ENCODE measurements at places on chromosomes 12 and 14. TPM values are rescaled to one million over a fixed set of nuclear protein-coding genes. Genes with fewer than 3 reads are reported as not detected.

GRCh38 chr12:108379823-108380222 lies 40.7 kb upstream of the CMKLR1 start:
- DNase-seq: no peak

DNA sequence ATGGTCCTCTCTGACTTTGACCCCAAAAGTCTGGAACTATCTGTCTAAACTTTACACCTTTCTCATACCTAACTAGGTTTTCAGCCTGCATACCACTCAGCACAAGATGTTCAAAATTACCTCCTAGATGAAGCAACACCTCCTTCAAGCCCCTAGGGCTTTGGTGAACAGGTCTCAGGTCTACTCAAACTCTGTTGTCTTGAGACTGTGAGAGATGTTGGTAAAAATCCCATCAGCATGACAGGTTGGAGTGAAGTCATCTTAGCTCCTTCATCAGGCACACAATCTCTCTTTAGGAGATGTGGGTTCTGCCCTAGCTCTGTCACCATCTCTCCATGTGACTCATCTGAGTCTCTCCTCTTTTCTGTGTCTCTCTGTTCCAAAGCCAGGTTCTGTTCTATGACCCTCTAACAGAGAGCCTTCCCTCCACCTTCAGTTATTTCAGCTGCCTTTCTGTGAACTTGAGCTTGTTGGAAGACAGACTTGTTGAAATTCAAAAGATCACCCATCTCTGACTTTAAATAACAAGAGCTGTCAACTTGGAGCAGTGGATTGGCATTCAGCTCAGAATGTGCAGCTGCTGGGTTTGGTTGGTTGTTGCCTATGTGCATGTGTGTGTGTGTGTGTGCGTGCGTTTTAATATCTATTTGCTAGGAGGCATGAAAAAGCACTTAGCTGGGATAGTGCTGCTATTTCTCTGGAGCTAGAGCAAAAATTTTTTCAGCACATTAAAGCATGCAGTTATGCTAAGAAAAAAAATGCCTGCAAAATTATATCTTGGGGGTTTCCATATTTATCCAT lies 130.7 kb downstream of the CRACR2A start:
- no peak for DNase-seq

DNA sequence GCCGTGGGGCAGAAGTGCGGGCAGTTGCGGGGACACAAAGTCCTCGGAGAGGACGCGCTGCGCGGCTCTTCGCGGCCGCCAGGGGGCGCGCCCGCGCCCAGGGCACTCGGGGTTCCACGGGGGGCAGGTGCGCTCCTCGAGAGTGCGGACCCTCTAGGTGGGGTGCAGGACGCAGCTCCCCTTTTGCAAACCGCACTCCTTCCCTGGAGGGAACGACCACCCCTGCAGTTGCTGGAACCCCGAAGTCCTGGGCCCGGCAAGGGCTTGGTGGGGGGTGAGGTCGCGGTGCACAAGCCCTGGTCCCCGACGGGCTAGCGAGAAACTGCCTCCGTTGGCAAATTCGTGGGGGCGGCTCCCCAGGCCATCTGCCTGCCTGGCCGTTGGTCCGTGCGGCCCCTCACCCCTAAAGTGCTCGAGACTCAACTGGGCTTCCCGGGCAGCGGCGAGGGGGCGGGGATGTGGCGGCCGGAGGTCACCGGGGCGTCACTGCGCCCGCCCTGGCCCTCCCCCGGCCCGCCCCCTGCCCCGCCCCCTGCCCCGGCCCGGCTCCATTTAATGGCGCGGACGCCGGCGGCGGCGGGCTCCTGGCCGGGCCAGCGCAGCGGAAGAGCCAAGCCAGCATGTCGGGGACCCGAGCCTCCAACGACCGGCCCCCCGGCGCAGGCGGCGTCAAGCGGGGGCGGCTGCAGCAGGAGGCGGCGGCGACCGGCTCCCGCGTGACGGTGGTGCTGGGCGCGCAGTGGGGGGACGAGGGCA lies at the start of gene ADSS1:
Gene ADSS1 (plus strand): TSS at position 579 of the 756 bp plus-strand sequence. CDS start 42 bp downstream, at position 621.
- DNase-seq: no peak

DNA sequence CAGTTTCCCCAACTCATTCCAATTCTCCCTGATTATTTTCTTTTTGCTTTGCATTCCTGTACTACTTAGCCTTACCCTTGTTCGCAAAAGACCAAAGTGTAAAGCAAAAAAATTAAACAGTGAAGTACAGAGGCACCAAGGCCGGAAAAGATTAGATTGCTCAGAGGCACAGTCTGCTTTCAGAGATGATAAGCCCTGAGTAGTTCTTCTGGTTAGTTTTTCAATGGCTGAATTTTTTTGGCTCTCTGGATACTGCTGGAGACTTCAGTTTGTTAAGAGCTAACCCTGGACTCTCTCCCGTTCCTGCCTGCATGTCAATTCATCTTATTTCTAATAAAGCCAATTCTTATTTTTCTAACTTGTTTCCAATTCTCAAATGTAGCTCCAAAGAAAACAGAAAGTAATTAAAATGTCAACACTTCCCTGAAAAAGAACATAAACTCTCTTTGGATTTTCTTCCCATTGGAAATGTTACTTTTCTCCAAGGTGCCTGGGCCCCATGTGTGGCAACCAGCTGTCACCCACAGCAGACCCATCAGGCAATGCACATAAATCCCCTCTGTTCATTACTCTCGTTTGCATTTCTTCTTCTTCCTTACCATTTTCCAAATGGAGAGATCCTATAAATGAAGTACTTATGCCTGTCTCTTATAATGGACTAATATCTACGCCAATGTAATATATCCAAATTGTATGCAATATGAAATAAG lies 142.8 kb downstream of the BTG1 start:
- no peak for DNase-seq

GRCh38 chr14:68283378-68284123 lies 464.0 kb downstream of the RAD51B start:
- no peak for DNase-seq

DNA sequence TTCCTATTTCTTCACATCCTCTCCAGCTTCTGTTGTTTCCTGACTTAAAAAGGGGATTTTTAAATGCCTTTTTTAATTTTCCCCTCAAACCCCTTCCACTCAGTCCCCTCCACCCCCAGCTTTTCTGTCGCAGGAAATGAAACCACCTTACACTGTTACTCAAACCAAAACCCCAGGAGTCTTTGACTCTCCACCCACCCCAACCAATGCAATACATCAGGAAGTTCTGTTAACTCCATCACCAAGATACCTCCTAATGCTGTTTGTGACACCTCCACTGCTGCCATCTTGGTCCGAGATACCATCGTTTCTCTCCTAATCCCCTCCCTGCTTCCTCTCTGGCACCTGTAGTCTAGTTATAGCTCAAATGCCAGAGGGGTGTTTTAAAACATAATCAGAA lies 25.4 kb upstream of the CPM start:
- no peak for DNase-seq

DNA sequence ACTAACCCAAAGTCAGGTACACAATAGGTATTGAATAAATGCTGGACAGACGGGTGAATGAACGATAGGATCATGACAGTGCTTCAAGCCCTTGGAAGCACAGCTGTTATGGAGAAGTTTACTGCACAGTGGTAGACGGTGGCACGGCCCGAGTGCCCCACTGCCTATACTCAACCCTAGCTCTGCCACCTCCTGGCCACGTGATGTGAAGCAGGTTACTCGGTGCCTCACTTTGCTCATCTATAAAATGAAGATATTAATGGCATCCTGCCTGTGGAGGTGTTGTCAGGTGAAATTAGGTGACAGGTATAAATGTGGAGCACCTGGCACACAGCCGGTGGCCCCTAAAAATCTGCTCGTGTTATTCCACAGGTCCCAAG lies 5.8 kb downstream of the ASB2 start:
- no peak for DNase-seq

GRCh38 chr12:64566122-64566521 lies 44.2 kb upstream of the RASSF3 start:
- no peak for DNase-seq

Gene PIWIL1
- 0.27 TPM for total RNA-seq

Gene ZFHX2
- total RNA-seq: 2.6 TPM

Gene RD3L
- total RNA-seq: not detected

Gene HSPA2
- 12.0 TPM for total RNA-seq

DNA sequence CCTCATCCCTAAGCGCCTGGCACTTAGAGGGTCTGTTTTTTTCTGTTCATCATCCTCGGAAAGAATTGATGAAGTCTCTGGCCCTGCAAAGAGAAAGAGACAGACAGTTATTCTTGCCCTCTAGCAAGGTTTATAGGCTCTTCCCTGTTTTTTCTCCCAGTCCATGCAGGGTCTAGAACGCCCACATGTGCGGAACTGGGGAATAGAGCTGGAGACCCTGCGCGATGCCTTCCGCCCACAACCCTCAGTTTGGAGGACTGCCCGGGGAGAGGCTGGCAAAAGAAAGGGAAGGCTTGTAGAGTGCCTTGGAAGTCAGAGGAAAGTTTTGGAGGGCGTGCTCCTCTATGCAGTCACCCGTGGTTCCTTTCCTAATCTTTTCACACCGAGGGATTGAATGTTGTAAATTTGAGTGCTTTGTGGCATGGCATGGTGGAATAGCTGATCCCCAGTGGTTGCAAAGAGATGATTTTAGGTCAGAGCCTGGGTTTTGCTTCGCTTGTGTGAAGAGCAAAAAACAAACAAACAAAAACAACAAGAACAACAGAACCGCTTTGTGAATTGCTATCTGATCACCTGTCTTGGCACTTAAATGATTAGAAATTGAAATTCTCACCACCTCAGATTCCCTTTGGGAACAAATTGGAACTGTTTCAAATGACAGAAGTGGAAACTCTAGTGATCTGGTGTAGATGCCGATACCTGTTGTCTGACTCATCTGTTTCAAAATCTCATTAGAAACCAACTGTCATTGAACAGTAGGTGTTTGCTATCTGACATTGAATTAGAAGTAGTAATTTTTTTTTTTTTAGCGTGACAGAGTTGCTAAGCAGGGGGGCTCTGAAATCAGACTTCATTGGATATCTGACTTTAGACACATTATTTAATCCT lies 947 bp downstream of the GAS2L3 start:
- DNase-seq: no peak

Gene RPL10L
- total RNA-seq: not detected

DNA sequence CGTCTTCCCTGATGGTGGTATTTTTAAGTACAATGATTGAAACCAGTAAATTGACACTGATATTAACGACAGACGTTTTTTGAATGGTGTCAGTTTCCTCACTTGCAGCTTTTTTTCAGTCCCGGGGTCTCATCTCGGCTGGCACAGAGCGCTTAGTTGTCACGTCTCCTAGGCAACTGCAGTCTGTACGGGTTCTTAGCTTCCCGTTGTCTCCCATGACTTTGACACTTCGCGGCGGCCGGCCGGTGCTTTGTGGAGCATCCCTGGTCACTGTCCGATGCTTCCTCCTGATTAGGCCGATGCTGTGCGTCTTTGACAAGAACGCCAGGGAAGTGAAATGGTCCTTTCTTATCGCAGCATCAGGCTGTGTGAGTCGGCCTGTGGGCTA lies 67.4 kb downstream of the ADGRD1 start:
- DNase-seq: no peak

DNA sequence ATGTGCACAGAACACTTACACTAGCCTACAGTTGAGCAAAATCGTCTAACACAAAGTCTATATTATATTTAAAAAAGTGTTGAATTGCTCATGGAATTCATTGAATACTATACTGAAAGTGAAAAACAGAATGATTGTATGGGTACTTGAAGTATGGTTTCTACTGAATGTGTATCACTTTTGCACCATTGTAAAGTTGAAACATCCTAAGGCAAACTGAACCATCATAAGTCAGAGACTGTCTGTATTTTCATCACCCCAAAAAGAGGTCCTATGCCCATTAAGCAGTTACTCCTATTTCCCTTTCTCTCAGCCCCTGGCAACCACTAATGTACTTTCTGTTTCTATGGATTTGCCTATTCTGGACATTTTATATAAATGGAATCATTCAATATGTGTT lies 4.4 kb upstream of the AMIGO2 start:
- DNase-seq: no peak

GRCh38 chr14:68675233-68675577 lies 117.7 kb downstream of the ZFP36L1 start:
- DNase-seq: no peak

Gene KRT75
- not detected for total RNA-seq

GRCh38 chr12:6211421-6211869 lies 11.2 kb downstream of the CD9 start:
- DNase-seq: no peak

Gene CEBPE
- not detected for total RNA-seq

DNA sequence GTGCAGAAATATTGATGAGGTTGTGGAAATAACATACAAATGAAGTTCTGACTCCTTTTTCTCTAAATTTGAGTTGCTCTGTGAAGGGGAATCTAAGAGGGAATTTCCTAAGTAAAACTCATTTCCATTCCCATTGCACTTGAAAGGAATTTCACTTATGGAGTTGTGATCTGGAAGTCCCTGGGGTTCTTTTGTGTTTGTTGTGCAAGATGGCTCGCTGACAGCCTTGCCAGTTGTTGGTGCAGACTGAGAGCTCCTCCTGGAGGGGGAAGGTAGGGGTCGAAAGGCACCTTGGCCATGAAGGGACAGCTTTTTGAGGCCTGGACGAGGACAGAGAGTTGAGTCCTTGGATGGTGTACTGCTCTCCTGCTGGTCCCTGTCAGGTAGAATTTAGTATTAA lies 72.0 kb downstream of the C12orf56 start:
- no peak for DNase-seq

DNA sequence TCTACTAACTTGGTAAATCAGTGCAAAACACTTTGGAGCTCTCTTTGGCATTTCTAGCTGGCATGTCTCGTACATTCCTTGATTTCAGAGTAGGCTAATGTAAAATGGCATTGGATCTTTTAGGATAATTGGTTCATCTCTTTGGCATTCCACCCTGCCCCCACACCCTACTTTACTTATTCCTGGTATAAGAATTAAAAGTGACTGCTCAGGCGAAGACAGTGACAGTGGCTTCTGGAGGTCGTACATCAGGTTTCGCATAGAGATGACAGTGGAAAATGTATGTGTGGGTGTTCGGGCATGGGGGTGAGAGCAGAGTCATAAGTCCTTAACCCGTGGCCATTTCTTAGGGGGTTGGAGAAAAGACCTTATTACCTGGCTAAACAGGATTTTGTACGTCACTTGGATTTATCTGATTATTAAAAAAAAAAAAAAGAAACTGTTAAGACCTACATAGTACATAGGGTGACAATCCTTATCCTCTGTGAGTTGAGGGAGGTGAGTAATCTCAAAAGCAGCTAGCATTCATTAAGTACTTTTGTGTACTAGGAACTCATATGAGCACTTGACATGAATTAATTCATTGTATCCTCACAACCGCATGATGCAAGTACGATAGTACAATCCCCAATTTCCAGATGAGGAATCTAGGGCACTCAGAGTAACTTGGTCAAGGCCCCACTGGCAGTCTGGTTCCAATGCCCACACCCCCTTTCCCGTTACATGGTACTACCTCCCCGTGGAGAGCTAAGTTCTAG lies 22.4 kb upstream of the KCNK13 start:
- DNase-seq: no peak
